ENCODE measurements at places on chromosomes 6 and 20.

GRCh38 chr6:118280210-118280609, 267.9 kb upstream of the PLN start:
- peak; percentile 28 for DNase-seq

DNA sequence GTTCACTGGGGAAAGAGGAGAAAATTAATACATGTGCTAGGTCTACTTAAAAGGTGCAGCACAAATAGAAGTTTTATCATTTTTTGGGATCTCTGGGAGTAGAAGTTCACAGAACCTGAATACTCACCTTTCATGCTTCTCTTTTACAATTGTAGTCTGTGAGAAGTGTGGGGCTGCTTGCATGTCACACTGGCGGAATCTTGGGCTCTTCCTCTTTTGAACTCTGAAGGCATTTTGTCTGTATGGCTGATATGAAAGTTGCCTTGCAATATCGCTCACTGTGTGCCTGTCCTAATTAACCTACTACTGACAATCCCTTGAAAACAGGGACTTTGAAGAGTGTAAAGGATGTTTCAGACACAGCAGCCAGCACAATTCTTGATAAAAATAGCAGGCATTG, 65.9 kb upstream of the CLDN20 start:
- no peak for DNase-seq

DNA sequence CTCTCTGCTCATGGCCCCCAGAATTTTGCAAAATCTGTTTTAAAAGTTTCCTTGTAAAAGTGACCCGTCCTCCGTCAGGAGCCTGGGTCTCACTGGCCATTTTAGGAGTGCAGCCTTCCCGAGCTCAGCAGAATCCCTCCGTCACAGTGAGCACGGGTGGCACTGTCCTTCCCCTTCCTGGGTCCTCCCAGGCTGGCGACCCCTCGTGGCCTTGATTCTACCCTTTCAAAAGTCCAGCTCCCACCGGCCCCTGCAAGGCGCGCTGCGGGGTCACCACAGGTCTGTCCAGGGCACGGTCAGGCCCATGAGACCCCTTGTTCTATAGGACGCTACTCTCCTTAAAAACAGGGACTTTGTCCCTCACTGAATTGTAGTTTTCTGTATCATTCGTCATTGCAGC, 112.7 kb downstream of the PSMB1 start:
- no peak for DNase-seq

DNA sequence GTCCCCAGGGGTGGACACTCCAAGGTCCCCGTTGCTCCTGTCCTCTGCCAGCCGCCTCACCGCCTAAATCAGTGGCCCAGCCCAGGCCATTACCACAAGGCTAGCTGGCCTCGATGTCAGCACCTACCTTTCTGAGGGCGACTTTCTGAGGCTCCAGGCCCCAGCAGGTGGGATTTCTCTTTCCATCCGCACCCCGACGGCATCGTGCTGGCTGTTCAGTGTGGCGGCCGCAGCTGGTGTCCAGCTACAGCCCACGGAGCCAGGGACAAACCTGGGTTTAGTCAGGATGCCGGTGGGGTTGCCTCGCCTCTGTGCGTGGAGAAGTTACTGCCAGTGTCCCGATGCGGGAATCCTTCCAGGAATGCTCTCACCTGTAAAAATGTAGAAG, 60.8 kb downstream of the ERMARD start:
- DNase-seq, result no peak

DNA sequence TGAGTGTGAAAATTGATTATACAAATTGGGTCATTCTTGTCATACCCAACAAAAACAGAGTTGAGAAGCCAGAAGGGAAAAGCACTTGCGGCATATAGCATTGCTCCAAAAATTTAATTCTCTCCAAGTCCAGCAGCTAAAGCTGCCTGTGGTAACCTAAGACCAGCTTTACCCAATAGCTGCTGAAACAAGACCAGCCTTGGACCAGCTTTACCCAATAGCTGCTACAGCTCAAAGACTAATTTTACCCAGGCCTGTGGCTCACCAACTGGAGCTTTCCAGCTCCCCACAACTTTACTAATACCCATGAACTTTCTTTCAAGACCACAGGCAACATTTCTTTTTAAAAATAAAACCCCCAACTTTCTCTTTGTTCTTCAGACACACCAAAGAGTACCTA, 32.8 kb upstream of the ZNF133 start:
- no peak for DNase-seq

GRCh38 chr6:39887692-39888450, 46.4 kb downstream of the MOCS1 start:
- DNase-seq, result peak; percentile 98

GRCh38 chr6:48973491-48973890, 489.6 kb downstream of the MMUT start:
- DNase-seq, result no peak

DNA sequence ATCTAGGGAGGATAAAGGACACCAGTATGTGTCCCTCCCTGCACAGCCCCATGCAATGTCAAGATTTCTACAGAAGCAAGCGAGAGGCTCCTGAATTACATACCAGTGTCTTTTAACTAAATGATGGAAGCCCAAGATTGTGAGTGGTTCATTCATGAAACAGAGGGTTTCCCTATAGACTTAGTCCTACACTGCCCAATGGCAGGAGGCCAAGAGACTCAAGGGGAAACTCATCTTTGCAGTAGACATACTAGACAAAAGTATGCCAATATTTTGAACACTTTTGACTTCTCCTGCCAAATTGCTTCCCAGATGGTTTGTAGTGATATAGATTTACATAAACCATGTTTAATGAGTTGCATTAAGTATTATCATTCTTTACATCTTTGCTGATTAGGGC, 557.2 kb upstream of the JAG1 start:
- DNase-seq, result peak; percentile 25

DNA sequence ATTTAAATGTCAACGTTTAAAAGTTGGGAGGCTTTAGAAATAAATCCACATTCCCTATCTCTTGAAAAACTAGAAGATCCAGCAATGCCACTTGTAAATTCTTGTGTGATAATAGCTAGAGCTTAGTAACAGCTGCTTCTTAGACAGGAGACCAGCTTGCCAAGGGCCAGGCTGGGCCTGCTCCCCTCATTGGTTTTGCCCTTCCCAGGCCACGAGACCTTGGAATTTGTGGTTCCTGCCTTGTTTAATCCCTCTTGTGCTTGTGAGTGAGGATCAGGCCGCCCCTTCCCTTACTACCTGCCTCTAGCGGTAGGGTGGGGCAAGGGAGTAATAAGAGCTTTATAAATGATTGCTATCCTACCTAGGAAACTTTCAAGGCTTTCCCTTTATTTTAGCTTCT, 363.5 kb downstream of the SYNE1 start:
- DNase-seq, result no peak

DNA sequence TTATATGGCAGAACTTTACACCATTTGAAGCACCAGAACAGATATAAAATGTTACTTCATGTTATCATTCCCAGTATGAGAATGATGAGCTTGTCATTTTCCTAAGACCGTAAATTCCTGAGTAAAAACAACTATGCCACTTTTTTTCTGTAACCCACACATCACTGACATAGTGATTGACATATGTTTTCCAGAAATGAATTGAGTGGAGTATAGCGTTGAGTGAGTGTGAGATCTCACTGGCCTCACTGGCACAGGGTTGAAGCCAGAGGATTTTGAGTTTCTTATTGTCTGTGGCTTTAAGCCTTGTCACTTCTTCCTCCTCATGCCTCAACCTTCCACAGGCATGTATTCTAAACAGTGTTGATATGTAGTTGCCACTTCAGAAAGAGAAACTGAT, 62.3 kb downstream of the PDE7B start:
- no peak for DNase-seq

DNA sequence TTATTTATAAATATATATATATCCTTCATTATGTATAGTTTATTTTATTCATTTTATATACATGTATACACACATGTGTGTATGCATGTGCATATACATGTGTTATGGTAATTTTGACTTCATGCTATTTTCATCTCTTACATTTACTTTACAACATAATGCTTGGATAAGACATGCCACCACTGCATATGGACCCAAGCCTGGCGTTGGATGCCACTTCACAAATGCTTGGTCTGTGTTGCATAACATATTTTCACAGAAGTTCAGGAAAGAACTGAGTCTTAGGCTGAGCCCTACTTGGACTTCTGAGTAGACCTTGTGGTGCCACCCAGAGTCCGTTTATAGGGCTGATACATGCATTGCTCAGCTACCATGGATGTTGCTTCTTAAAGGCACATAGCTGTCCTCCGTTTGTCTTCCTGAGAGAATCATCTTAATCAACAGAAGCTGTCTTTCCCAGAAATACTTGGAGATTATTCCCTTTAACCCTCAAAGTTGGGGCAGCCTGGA, 337.8 kb downstream of the BTBD3 start:
- DNase-seq, result no peak

GRCh38 chr6:15132854-15133670, 112.8 kb upstream of the JARID2 start:
- peak; percentile 87 for DNase-seq

DNA sequence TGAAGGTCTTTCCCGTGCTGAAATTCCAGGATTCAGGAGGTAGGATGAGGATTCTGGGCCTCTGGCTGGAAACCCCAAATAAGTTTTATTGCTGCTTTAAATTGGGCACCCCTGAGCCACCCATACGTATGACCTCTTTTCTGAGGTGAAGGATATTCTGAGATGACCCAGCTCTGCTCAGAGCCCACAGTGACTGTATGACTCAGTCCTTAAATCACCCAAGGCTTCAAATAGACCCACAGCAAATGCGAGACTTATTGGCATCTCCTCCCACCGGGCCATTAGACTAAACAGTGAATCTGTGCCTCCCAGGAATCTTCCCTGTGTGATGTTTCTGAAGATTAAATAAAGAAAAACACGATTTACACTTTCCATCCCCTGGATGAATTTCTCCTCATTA, 9.5 kb downstream of the SIRPG start:
- DNase-seq, result no peak

DNA sequence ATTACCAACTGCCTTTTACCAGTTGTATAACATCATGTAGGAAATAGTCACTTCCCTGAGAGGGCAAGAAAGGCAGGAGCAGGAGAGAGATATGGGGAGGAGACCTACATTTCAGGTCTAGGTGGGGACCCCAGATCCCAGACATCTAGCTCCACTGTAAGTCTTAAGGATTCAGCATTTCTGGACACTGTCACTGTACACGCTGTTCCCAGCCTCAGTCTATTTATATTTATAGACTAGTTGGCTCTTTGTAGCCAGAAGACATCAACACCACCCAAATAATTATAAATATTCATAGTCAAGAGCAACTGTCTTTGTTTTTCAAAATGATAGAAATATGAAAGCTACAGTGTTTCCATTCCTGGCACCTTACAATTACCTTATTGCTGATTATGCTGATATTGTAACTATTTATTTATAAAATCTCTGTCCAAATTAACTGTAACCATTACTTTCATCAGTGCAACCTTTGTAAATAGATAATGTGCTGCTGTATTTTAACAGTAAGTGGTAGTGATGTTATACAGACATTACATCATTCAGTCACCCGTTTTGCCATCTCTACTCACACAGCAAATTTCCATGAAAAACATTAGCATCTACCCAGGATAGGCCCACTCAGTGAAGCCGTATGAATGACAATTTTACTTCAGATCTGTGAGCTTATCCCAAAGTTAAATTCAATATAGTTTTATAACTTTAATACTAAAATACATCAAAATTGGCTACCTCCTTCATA, 162.8 kb downstream of the PTPRK start:
- DNase-seq, result no peak

- DNase-seq, result no peak
Observed at GRCh38 chr6:315921-316752, 23.9 kb downstream of the DUSP22 start.

DNA sequence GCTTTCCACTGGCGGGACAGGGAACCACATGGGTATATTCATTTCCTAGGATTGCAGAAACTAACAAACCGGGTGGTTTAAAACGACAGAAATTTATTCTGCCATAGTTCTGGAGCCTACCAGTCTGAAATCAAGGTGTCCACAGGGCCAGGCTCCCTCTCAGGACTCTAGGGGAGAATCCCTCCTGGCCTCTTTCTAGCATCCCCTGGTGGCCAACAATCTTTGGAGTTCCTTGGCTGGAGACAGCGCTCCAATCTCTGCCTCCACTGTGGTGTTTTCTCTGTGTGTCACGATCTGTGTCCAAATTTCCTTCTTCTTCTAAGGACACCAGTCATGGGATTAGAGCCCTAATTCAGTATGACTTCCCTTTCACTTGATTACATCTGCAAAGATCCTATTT, 95.0 kb downstream of the SCML4 start:
- no peak for DNase-seq

DNA sequence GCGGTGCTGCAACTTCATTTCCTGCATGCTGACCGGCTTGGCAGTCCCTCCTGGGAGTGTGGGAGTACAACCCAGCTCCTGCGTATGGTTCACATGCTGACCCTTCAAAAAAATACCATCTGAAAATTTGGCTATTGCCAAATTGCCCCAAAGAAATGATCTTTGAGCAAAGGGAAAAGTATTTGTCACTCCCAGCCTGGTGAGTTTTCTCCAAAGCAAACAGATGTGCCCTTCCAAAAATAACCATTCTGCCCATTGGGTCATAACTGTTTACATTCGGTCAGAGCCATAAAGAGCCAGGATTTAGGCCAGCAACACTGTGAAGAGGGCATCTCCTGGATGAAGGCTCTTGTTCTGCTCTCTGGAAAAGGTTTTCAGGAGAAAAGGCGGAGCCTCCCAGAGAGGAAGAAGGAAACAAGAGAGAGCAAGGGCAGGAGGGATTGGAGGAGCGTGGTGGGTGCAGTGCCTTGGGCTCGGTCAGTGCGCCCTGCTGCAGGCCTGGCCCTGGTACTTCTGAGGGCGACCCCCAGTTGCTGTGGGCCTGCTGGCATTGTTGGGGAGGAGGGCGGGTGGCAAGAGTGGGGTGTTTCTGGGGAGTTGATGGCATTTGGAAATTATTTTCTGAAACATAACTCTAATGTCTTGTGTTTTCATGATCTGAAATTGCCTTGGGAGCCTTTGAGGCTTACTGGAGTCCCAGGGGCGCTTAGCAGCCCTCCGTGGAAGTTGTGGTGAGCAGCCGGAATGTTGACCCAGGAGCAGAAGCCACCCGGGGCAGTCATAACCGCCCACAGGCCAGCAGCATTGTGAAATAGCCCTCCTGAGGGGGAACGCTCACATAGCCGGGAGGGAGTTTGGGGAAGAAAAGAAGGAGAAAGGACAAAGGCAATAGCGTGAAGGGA, 248.4 kb downstream of the MYLK4 start:
- DNase-seq, result no peak

DNA sequence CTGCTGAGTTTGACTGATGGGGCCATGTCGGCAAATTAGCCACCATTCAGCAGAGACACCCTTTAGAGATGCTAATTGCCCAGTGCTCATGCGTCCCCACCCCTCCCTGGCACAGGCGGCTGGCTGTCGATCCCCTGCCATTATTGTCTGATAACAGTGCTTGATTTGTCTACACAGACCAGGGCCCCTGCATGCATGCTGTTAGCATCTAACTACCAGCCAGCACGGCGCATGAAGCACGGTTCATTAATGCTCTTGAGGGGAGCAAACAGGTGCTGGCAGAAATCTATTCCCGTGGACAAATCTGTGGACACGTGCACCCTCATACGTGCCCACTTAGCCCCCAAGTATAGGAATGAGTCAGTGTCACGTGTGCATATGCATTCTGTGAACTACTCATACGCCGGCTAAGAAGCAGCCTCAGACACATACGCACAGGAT, 32.2 kb downstream of the KCNB1 start:
- DNase-seq, result no peak

GRCh38 chr6:13413466-13413862, 73.9 kb downstream of the GFOD1 start:
- peak; percentile 20 for DNase-seq

GRCh38 chr6:337805-338368, 45.6 kb downstream of the DUSP22 start:
- DNase-seq, result no peak

- DNase-seq, result peak; percentile 63
Observed at GRCh38 chr6:34792605-34793500, 970 bp downstream of the BLTP3A start.
